ENCODE measurements at places on chromosomes 7 and 10.
A peak's percentile ranks its signal among the peaks of the same experiment; 100 is the strongest.

DNA sequence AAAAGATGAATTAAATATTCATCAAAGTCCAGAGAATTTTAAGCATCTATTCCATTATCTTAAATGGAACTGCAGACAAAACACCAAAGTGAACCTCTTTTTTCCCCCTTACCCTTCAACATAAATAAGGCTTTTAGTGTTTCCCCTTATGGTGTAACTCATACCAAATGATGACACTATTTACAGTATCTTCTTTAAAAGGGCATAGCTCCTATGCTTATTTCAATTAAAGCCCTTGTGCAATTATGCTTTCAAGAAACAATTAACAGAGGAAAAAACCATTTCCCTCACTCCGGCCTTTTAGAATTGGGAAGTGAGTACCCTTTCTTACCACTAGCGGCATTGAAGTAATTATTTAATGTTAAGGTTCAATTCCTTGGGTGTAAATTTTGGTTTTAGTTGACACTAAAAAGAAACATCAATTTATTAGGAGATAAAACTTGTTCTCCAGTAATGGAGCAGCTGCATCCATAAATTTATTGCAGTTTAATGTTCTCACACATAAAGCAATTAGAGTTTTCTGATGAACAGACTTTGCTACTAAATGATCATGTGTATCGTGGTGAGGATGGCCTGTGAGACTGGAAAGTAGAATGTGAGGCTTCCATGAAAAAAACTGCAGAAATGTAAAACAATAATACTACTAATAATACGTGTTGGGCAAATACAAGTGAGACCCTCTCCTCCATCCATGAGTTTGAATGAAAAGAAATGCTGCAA, 661.3 kb downstream of the PARD3 start:
- no peak for DNase-seq

DNA sequence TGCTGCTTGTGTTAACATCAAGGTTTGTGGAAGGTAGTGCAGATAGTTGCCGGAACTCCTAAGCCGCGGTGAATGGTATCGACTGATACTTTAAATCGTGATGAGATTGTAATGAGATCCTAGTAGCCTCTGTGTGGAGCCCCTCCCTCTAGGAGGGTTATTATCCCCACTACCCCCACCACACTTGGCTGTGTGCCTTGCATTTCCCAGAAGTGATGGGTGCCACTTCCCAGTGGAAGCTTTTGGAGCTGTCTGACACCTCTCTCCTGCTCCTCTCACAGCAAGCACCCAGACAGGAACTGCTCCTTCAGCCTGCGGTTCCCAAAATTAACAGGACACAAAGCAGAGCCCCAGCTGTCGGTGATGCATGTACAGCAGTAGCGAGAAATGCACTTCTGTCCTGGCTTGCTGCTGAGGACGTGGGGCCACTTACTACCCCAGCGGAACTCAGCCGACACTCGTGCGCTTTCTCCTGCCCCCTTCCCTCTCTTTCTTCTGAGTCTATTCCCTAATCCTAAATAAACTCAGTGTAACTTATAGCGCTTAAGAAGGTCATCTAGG, 52.5 kb downstream of the PRKAG2 start:
- DNase-seq = no peak

DNA sequence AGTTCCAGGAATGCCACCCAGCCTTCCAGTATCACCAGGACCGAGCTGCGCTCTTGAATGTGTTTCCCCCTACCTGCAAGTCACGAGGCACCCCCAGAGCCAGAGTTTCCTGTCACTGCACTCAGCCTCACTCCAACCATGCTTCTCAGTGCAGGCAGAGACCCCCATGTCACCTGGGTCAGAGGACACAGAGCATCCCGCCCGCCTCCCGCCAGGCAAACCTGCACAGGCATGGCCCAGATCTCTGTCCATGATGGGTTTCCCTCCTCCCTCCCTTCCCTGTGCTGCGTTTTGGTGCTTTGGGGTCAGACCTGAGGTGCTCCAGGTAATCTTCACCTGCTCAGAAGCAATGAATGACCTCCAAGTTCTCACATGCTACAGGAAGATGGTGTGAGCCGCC, 3.1 kb upstream of the RET start:
- DNase-seq = no peak

- no peak for DNase-seq
These were observed 57.0 kb downstream of the SMURF1 start for GRCh38 chr7:99086944-99087343.

- no peak for DNase-seq
These were observed 99.6 kb upstream of the ANLN start for GRCh38 chr7:36289833-36290661.

DNA sequence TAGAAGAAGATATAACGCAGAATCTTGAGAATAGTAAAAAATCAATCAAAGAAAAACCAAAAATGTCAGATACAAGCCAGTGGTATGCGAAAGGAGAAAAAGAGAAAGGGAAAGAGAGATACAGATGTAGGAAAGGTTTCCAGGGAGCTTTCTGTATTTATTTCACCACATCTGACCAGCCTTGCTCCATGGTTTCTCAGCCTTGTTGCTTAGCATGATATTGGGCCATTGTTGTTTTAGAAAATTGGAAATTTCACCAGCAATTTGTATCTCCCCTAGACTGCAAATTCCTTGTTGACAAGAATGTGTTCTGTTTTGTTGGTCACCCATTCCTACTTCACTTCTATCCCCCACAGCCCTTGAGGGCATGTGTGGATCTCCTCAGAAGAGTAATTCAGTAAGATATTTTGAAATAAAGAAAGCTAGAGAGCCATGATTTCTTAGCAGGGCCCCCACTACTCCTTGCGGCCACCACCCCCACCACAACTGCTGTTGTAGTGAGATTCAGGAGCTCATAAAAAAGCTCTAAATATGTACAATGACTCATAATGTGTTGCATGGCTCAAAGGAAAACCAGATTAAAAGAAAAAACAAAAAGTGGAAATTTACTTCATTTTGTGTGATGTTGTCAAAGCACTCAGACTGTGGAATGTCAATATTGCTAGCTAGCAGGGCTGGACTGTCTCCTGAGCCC, 138.7 kb downstream of the CHRM2 start:
- DNase-seq = no peak

- no peak for DNase-seq
These were observed 41.3 kb downstream of the WNT2 start for GRCh38 chr7:117281562-117281961.

DNA sequence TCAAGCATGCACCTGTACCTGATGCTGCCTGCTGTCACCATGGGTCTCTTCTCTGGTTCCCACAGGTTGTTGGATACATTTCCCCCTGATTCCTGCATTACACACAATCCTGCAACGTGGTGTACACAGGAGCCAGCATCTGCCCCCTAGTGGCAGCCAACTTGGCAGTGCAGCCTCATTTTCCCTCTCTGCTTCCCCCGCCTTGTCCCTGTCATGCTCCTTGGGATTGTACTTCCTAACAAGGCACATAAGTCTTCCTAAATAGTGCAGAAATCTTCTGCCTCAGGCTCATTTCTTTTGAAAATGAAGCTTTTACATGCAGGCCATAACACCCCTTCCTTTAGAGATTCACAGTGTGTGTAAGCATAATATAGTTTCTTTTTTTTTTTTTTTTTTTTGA, 387.5 kb downstream of the CCSER2 start:
- no peak for DNase-seq

- no peak for DNase-seq
These were observed 66.0 kb downstream of the JCAD start for GRCh38 chr10:29993319-29993915.

GRCh38 chr7:134985894-134986362, 380 bp upstream of the AGBL3 start:
- no peak for DNase-seq

DNA sequence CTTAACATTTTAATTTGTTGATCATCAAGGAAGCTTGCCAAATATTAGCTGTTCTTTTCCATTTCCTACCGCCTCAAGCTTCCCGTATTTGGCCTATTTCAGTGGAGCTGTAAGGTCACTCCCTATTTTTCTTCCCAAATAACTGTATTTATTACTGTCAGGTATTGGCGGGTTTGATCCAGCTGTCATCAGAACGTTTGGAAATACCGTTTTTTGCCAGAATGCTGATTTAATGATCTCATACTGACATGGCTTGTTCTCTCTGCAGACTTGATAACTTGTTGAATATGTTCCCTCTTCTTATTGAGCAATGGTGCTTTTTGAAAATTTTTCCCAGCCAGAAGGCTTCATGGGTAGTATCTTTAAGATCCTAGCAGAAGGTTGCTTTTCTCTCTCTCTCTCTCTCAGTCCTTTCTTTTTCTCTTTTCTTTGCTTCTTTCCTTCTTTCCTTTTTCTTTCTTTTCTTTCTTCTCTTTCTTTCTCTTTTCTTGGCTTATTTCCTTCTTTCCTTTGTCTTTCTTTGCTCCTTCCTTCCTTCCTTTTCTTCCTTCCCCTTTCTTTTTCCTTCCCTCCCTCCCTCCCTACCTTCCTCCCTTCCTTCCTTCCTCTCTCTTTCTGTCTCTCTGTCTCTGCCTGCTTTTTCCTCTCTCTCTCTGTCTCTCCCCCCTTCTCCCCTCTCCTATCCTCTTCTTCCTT, 42.1 kb downstream of the CUX1 start:
- no peak for DNase-seq

DNA sequence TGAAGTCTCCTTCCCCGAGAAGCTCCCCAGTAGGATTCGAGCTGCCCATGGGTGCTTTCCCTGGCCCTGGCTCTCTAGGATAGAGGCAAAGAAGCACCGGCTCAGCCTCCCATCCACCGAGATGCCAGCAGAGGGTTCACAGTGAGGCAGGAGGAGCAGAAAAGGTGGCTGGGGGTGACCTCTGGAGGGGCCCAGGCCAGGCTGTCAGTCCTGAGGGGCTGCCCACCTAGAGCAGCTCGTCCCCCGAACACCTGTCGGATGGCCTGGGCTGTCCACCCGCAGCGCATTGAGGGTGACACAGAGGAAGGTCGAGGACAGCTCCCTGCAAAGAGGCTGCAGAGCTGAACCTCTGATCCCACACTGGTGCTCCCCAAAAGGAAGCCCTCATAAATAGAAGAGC, 167.2 kb upstream of the PPP2R2D start:
- no peak for DNase-seq

DNA sequence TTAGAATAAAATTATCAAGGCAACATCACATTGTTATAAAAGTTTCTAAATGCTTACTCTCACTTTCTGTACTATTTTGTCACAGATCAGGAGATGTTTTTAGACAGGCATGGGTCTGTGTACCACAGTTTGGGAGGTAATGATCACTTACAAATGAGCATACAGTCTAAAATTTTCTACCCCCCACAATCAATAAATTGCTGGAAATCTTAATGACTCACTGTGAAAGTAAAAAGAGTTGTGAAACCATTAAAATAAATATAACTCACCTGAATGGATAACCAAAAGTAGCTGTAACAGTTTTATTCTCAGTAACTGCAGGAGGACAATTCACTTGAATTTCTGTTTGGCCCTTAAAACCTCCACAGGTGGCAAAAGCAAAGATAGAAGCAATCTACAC, 13.2 kb downstream of the SYPL1 start:
- DNase-seq = no peak

GRCh38 chr7:76300166-76300731, 2.2 kb upstream of the HSPB1 start:
- DNase-seq = no peak

- DNase-seq = no peak
These were observed 198.0 kb downstream of the CSTF2T start for GRCh38 chr10:51501396-51501795.

DNA sequence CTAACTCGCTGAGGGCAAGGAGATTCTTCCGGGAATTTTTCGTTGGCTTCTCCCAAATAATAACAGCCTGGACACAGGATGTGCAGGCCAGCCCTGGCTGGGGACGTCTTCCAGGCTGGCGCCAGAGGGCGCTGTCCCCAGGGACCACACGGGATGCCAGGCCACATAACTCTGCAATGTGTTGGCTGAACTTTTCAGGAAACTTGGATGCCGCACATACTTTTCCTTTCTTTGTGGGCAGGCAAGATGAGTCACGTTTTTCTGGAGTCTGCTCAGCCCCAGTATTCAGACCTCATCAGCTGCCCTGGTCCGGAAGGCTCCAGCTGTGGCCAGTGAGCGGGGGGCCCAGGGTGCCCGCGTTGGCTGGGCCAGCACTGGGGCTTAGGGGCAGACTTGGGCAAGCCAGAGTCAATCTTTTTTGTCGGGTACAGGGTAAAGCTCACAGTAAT, 122.7 kb downstream of the PRKAG2 start:
- no peak for DNase-seq

GRCh38 chr10:27253576-27253975, 13.0 kb upstream of the ACBD5 start:
- no peak for DNase-seq

- DNase-seq = no peak
These were observed 28.9 kb upstream of the SLC26A5 start for GRCh38 chr7:103474956-103475355.

DNA sequence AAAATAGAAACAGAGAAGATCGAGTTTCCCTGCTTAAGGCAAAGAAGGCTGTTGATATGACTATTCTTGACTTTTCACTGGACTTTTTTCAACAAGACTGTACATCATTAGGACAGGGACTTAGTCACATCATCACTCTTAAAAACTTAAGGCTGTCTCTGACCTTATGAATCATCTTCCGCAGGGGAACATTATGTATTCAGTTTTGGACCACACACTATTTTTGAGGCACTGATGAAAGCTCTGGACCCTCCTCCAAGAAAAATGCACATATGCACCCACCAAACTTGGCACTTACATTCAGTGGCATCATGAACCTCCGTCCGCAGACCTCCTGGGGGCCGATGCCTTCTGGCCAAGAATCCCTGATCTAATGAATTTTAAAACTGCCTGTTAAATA, 96.4 kb downstream of the CALD1 start:
- no peak for DNase-seq

- DNase-seq = no peak
These were observed 114.5 kb downstream of the INSYN2A start for GRCh38 chr10:127081851-127082345.

DNA sequence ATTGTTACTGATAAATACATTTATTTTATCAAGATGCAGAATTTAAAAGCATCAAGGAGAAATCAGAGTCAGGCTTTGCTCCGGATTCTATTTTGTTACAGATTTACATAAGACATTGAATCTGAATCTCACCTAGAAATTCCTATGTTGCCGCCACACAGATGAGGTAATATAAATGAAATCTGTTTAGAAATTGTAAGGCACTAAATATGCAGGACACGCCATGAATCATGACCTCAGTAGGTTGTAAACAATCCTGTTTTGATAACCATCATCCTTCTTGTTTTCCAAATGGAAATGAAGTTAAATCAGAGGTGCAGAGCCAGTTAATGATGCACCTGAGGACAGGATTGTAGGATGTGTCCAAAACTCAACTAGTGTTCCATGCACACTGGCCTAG, 778.0 kb downstream of the MAGI2 start:
- no peak for DNase-seq

GRCh38 chr10:78657163-78657861, 411.5 kb upstream of the ZMIZ1 start:
- peak; percentile 44 for DNase-seq

DNA sequence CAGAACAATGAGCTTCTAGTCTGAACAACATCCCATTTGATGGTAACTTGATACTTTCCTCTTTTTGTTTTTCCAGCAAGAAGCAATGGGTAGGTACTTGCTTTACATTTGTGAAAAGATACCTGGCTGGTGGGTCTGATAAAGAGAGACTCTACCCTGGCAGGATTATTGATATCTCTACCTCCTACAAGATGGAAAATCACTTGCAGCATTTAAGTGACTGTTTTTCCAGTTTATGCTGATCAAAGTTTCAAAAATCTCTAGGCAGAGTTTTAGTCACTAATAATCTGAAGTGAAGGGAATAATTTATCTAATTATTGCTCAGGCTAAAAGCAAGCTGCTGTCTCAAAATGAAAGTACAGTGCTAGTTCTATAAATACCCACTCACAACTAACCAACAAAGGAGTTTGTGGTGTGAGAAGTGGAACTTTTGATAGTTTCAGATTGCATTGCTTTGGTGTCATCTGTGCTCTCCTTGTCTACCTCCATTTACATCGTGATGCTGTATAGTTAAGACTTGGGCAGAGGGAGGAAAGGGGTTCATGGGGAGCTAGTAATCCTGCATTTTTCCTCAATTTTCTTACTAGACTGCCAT, 86.0 kb upstream of the ANKRD1 start:
- DNase-seq = no peak
